ENCODE measurements at places on chromosomes 12 and 14.

DNA sequence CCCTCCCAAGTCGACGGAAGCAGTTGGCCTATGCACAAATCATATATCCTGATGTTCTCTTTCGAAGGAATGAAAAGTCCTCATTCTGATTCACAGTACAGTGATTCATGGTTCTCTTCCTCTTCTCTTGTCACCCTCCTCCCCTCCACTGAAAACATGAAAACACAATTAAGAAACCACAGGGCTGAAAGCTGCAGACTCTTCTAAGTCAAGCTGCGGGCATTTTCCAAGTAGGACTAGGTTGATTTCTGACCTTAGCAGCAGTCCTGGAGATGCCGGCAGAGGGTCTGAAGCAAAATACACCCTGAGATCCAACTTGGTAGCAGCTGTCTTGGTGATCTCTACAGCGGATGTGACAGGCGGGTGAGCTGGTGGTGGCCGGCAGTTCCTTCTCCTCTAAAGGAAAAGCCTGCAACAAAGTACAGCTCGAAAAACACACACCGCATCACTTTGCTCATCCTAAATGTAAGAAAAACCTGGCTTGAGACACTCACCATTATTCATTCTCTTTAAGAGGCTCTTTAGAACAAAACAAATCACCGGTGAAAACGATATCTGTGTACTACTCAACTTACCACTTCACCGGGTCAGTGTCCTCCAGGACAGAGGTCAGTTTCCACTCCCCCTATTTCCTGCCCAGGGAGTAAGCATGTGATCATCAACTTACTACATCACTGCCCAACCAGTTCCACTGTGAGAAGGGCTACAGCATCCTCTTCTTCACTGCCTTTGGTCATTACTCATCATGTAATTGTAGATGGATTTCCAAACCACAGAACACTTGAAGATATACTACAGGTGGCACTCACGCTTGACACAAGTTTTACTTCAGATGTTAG, 6.0 kb downstream of the TMCC3 start:
- no peak for DNase-seq

- DNase-seq: no peak
These were observed 77.6 kb upstream of the PRKD1 start for GRCh38 chr14:30005114-30005808.

GRCh38 chr12:57839996-57840395, 6.5 kb downstream of the CTDSP2 start:
- no peak for DNase-seq

DNA sequence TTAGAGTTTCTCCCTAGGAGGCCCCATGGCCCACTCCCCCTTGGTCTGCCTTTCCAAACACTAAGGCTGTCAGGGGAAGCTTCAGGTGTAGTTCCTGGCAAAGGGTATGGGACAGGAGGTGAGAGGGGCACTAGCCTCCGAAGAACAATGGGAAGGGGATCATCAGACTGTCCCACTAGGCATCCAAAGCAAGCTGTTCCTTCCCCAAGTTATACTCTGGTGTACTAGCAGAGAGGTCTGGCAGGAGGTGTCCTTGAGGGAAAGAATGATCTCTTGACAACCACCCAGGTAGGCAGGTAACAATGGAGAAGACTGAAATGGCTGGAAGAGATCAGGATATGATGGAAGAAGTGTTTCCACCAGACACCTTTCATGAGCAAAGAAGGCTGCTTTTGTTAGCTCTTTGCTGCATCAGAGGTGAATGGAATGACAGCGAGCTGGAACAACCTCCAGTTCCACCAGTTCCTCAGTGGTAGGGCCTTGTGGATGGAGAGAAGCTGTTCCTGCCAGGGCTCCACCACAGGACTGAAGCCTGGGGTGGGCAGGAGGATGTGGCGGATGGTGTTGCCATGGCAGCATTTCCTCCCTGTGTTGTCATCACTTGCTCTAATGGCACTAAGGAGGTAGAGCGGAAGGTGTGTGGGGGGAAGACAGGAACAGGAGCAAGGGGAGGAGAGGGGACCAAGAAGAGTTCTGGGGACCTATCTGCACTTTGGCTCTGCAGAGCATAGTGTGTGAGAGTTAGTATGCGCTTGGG, 2.3 kb upstream of the AGAP2 start:
- peak; percentile 55 for DNase-seq

DNA sequence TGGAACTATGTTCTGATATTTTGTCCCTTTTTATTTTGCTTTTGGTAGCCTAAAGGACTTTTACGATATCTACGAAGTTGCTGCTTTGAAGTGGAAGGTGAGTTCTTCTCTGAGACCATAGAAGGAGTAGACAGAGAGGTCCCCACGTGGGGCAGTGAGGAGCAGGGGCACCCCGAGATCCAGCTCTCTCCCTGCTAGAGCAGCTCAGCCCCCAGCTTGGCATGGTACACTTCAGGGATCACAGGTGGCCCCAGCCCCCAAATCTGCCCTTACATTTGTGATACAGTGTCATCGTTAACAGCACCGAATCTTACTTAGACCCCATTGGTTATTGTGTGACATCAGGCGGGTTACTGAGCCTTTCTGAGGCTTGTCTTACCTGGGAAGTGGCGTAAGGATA, 56.8 kb downstream of the SLC8B1 start:
- DNase-seq: no peak

DNA sequence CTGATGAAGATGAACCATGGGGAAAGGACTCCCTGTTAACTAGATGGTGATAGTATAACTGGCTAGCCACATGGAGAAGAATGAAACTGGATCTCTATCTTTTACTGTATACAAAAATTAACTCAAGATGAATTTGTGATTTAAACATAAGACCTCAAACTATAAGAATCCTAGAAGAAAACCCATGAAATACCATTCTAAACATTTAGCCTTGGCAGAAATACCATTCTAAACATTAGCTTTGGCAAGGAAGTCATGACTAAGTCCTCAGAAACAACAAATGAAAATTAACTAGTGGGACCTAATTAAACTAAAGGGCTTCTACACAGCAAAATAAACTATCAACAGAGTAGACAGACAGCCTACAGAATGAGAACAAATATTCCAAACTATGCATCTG, 28.4 kb upstream of the NOVA1 start:
- no peak for DNase-seq

DNA sequence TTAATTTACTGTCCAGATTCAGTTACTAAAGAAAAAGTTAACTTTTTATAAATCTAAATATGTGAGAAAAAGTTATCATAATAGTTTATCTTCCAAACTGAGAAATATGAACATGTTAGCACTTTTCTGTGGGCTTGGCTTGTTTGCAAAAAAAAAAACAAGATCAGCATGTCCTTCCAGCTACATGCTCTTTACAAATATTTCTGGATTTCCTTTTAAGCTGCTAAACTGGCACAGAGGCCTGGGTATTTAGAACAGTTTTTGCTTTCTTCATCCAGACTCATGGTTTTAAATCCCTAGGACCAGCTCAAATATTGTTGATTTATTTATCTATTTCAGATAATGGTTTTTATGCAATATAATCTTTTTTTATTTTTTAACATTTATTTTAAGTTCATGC, 1444.5 kb upstream of the FLRT2 start:
- DNase-seq: no peak

GRCh38 chr14:90398315-90398839, 1.5 kb downstream of the CALM1 start:
- DNase-seq: peak; percentile 48

GRCh38 chr12:112892856-112893255, 13.9 kb upstream of the OAS1 start:
- DNase-seq: no peak

- no peak for DNase-seq
These were observed 1.3 kb downstream of the MYL6B start for GRCh38 chr12:56153678-56154065.

DNA sequence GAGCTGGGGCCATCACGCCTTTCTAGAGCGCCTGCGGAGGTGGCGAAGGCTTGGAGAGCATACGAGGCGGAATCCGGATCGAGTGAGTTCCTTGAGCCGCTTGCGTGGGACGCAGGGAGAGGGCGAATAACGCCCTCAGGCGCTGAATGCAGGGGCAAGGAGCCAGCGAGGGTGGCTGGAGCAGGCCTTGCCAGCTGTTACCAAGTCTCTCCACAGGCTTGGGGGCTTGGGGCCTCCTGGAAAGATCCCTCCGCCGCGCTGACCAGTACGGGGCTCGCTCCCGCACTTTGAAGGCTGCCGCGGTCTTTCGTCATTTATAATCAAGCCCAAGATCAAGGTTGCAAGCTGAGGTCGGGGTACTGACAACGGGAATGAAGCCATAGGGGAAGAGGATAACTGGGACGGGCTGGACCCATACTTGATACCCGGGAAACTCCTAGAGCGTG, 1.2 kb downstream of the FLRT2 start:
- DNase-seq: no peak

GRCh38 chr12:10169104-10169503, 2.8 kb downstream of the OLR1 start:
- DNase-seq: no peak

- no peak for DNase-seq
These were observed 44.0 kb downstream of the BCAT1 start for GRCh38 chr12:24904871-24905270.

DNA sequence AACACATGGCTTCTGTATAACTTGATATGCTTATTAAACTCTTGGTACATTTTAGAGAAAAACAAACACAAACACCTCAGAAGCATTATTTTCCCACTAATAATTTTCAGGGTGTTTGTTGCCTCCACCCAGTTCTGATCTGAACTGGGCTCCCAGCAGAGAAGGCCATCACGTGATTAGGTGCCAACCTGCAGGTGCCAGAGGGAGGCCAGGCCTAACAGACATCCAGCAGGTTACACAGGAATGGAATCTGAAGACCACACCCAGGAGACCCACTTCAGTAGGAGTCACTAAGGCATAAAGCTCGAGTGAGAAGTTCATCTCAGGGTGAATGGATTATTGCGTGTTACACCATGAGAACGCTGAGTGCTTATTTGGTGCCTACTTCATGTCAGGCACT, 8.9 kb downstream of the SLC6A12 start:
- no peak for DNase-seq

DNA sequence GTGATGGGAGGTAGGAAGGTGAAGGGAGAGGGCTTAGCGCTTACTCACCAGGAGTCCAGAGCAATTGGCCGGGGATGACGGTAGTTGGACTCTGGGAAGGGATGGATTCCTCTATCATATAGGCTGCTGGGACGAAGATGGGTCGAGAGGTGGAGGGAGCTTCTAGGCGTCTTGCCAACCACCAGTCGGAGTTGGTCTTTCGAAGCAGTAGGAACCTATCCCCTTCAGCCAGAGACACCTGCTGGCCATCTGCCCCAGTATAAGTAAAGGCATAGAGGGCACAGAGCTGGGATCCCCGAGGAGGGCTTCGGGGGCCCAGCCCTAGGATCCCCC, 657 bp downstream of the ARHGAP9 start:
- no peak for DNase-seq

- no peak for DNase-seq
These were observed 19.7 kb downstream of the EML1 start for GRCh38 chr14:99812892-99813291.

- no peak for DNase-seq
These were observed 11.0 kb downstream of the RACGAP1 start for GRCh38 chr12:50014342-50014741.

- no peak for DNase-seq
These were observed 44.2 kb downstream of the SOCS2 start for GRCh38 chr12:93616584-93617101.
